Stromal cell of bone marrow (primary cell): ENCODE measurements at places on chromosomes 2 and 18.

- DNase-seq: peak; percentile 94
These were observed 10.0 kb downstream of the HK2 start for GRCh38 chr2:74843899-74844298.

DNA sequence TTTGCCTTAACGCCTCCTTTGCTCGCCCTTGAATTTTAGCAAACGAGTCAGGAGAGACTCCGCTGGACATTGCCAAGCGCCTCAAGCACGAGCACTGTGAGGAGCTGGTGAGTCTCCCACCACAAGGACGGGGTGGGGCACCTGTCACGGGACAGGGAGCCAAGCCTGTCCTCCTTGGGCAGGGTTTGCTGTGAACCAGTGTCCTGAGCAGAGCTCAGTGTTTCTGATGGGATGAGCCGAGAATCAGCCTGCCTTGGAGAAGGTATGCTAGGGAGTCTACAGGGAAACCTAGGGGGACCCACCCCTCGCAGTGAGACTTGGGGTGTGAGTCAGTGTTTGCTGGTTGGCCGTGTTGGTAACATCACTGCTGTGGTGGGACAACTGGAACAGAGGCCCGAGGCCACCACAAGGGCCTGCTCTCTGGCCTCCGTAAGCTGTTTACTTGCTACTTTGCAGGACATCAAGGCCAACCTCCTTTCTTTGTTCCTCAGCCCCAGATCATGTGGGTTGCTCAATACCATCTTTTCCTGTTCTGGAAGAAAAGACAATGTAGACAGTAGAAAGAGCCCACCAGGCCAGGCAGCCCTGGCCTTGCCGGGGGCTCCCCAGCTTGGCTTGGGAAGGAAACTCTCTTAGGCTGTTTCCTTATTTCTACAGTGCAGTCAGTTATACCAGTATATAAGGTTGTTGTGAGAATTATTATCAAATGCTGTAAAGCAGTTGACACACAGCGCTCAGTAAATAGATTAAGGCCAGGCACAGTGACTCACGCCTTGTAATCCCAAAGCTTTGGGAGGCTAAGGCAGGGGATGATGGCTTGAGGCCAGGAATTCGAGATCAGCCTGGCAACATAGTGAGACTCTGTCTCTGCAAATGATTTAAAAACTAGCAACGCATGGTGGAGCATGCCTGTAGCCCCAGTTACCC, 42.4 kb downstream of the ITGB1BP1 start:
- DNase-seq: peak; percentile 79

GRCh38 chr2:108288534-108289106, at the start of gene SULT1C2:
SULT1C2 (plus strand) TSS chr2:108288895; CDS start chr2:108293668, 4,773 bp downstream.
- DNase-seq: no peak

GRCh38 chr2:39434233-39434897, 2.7 kb downstream of the MAP4K3 start:
- no peak for DNase-seq

DNA sequence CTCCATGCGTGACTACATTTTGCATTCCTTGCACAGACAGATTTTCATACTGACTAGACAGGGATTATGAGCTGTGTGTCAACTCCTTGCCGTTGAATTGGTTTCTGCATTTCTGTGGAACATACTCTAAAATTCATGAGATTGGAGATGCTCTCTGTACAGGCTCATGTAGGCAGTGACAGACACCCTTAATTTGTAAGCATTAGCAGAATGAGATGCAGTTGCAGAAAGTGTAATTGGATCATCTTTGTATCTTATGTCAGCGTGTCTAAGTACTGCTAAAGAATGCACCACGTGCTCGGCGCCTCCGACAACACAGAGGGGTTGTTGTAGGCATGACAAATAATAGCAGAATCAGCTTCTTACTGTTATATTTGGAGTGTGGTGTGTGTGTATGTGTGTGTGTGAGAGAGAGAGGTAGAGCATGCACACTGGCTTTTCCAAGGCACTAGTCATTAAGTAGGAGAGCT, 212.4 kb downstream of the CMPK2 start:
- no peak for DNase-seq

DNA sequence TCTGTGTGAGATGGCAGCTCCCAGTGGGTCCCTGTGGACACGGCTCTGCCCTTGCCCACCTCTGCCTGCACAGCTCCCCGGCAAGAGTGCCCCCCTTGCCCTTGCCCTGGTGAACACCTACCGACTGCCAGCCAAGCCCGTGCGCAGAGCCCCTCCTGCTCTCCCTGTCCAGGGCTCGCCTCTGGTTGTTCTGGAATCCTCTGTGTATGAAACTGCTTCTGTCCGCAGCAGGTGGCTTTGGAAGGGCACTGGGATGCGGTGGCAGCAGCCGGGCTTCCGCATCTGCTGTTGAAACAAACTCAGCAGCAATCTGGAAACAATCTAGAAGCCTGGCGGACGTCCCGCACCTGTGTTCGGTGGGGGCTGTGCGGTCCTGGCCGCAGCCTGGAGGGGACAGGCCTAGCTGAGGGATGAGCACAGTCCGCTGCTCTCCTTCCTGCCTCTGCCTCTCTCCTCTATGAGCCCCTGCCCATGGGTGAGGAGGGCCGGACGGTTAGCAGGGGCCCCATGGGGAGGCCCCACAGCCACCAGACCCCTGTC, 34.0 kb upstream of the KLF11 start:
- no peak for DNase-seq

DNA sequence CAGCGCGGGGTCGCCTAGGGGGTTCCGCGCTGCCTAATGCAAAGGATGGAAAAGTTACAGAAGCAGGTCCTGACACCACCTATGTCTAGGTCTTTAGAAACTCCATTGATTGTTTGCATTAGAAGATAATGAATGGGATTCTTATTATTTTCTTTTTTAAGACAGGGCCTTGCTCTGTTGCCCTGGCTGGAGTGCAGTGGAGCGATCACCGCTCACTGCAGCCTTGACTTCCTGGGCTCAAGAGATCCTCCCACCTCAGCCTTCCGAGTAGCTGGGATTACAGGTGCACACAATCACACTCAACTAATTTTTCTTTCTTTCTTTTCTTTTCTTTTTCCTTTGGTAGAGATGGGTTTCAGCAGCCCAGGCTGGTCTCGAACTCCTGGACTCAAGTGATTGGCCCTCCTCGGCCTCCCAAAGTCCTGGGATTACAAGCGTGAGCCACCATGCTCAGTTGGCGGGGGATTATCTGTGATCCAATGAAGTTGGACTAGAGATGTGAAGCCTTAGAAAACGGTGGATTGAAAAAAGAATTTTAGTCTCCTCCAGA, 761 bp upstream of the IDH1 start:
- DNase-seq: no peak

DNA sequence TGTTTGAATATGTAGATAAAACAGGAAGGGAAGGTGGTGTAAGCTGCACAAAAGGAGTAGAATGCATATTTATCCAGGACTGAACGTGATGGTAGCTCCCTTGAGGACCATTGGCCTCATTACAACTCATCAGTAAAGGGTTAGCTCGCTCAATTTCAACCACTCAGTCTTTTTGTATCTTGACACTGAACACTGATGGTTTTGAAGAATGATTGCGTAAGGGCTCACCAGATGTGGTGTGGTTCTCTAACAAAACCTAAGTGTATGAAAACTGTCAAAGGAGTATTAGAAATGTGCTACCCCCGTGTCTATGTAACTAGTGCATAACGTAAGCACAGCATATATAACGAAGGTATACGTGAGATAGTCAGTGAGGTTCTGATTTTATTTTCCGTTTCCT, 272.4 kb upstream of the THSD7B start:
- no peak for DNase-seq

DNA sequence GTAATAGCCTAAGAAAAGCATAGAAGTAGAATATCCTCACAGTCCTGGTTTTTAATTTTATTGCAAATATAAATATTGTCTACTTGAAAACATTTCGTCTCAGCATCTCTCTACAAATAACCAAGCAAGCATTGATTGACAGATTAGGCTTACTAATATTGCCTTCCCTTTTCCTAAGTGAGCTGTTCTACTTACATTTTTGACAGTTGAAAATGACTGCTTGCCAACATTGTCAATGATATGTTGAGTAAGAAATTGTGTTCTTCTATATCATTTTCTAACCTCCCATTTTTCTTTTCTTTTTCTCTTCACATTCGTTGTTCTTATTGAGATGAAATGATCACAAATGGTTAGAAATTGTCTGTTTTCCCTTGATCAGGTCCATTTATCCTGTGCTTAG, 47.0 kb upstream of the STK39 start:
- DNase-seq: no peak

DNA sequence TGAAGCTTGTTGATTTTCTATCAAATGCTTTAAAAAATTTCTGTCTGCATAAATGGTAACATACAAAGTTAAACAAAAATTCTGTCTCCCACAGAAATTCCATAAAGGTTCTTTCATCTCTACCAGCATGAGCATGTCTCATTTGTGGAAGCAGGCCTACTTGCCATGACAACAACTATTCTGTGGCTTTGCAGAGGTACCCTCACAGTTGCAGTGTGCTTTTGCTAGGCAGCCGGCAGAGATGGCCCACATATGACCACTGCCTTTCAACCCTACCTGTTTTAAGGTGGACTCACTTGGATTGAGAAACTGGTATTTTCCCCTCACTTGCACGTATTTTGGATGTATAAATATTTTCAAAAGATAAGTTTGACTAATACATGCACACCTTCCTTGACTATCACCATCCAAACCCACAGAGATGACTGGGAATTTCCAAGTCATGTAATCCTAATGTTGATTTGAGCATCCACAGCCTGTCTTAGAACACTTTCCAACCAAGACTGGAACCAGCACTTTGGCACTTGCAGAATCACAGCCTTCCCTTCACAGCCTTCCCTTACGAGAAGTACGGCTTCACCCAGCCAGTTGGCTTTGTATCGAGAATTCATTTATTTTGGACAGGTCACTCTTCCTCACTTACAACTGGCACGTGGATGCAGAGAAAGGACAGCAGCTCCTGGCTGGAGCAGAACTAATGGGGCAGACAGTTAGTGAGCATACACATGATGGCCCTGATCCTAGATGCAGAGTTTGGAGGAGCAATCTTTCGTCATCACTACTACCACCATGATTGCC, 9.3 kb upstream of the FHL2 start:
- DNase-seq: no peak

DNA sequence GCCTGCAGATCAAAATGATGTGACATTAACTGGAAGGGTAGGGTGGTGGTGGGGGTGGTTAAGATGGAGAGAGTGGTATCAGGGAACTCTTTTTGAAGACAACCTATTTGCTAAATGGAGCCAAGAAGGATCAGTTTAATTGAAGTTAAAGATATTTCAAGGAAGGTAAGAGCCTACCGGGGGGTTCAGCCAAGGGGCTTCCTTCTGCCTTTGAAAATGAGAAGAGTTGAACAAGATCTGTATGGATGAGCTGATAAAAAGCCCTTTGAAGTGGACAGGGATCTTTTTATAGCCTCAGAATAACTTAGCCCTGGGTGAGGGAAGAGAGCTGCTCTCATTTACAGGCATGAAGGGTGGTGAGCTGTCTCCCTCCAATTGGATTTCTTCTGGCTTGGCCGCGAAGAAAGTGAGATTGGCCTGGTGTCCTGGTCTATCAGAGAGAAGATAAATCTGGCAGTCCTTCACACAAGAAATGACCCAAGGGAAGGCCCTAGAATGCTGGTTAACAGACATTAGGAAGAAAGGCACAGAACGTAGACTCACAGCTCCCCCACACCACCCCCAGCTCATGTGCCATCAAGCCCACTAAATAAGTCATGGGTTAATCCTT, 439.8 kb downstream of the TNS1 start:
- no peak for DNase-seq

GRCh38 chr2:138507267-138507666, 5.7 kb downstream of the SPOPL start:
- DNase-seq: no peak

- no peak for DNase-seq
These were observed 1082.0 kb upstream of the ACVR2A start for GRCh38 chr2:146762786-146763185.

DNA sequence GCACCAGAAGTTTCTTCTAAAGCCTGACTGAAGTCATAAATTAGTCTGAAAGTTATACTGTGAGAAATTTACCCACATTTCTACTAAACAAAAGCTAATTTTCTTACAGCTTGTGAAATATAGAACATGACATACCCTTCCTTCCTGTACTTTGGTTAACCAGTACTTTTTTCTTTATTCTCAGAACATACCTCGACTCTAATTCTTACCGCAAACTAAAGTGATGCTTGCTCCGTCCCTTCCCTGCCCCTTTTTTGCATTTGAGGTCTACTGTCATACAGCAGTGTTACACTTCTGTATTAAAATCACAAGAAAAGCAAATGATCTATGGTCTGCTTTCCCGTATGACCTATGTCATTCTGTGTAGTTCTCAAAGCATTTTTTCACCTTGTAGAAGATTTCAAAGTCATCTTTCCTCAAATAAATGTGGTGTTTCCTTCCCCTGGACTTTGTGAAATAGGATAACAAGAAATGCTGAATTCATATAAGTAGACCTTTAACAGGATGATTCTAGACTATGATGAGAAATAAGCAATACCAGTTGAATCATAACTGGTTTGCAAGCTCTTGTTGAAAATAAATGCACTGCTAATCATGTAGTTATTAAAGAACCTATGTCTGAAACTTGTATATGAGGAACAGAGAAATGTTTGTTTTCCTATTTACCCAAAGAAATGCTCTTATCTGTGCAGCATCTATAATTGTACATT, 30.4 kb downstream of the CYTIP start:
- no peak for DNase-seq

DNA sequence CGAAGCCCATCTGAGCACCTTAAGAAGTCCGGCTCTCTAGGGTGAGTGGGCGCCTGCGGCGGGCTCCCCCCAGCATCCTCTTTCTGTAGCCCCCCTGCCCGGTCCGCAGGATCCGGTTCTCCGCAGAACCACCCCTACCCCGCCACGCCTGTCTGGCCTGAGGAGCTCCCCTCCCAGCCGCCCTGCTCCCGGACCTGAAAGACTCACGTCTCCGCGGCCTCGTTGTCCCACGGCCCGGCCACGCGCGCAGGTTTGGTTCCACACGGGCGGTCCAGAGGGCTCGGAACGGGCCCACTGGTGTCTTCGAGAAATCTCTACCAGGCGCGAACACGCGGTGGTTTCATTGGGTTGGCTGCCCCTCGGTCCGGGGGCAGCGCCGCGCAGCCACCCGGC, 237 bp downstream of the SLC39A6 start:
- no peak for DNase-seq

DNA sequence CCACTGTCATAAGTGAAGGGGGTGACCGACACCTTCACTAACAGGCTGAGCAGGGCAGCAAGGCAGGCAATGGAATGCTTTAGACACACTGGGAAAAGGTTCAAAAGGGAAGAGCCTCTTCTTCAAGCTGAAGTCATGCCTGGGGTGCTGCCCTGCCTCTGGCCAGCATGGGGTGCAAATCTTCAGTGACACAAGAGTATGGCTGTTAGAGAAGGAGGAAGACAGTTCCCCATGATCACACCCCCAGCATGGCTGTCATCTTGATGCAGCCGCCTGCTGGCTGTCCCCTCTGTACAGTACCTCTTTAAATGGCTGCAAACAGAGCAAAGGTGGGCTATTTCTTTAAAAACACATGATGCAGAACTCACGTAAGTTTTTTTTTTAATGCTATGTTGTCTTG, 71.9 kb downstream of the INPP4A start:
- DNase-seq: no peak
